ENCODE measurements at places on chromosomes 11 and 22.

GRCh38 chr22:40855979-40856512 is 393 bp downstream of the ST13 start:
- DNase-seq = peak; percentile 40

DNA sequence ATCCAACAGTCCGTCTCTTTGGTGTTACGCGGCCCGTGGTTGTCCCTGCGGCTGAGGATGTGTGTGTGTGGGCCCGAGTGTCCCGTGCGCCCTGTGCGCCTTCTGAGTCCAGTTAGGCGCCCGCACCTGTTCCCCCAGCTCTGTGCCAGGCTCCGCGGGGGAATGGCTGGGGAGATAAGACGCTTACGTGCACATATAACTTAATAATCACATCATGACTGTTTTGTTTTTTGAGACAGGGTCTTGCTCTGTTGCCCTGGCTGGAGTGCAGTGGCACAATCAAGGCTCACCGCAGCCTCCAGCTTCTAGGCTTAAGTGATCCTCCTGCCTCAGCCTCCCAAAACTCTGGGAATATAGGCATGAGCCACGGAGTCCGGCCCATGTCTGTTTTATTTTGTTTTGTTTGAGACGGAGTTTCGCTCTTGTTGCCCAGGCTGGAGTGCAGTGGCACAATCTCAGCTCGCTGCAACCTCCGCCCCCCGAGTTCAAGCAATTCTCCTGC is 817 bp downstream of the ARL2 start:
- no peak for DNase-seq

DNA sequence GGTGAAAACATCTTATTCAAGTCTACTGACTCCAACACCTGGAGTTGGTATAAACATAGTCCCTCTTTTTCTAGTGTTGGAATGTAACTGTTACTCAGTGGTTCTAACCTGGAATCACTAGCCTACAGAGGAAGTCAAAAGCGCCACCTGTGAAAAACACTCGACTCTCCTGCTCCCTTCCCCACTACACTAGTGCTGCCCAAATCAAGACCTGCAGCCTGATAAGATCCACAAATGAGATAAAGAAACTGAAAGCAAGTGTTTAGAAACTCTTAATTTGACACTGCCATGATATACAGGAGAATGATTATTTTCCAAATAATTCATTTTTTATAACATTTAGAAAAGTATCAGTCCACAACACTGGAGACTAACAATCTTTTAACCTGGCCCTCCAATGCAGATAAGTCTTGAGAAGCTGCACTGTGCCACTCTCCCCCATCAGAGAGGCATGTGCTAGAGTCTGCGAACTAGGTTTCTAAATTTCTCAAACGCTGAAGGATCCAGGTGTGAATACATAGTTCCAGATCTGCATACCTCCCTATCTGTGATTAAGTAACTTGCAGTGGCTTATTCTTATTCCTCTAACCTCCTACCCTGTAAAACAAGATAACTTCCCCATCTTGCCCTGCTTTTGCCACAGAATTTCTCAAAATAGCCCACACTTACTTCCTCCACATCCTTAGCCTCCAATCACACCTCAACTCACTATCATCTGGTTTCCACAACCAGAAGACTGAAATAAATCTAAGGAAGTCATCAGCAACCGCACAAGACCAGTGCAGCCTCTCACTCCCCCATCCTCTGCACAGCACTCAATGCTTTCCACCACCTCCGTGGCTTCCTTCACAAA is 88.1 kb downstream of the RRAS2 start:
- peak; percentile 59 for DNase-seq

- peak; percentile 38 for DNase-seq
Observed at GRCh38 chr22:25702040-25702439, 39.9 kb upstream of the MYO18B start.

DNA sequence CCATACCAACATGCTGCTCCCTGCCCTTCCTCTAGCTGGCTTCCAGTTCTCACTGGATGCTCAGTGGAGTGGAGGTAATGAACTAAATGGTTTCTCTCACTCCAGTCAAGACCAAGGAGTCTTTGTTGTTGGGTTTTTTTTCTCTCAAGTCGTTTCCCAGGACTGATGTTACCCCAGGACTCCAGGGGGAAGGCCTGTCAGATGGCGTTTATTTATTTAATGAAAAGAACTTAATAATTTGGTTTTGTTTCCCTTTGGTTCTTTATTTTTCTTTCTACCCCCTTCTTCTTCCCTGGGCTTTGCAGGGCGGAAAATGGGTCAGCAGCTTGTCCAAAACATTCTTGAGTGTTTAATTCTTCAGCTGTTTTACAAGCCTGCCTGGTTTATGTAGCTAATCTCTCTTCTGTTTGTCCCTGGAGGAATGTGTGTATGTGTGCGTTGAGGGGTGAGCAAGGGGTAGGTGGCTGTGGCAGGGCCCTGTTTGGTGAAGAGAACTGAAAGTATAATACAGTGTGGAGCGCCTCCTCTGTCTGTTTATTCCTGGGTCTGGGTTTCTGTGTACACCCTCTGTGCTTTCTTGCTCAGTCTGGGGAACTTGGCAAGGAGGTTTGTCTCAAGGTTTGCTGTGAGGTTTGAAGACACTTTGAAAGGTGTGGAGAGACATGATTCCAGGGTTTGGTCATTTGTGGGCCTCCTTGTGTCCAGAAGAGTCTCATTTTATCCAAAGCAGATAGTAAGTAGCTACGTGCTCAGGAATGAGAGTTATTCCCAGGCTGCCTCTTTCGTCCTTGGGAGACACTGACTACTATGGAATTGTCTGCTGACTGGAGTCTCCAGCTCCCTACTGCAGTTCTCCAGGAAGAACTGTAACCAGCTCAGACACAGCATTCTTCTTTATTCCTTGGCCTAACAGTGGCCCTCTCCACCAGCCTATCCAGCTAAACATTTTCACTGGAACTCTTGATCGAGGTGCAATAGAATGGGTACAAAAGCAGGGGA is 175.5 kb downstream of the ADAMTS15 start:
- DNase-seq = no peak

DNA sequence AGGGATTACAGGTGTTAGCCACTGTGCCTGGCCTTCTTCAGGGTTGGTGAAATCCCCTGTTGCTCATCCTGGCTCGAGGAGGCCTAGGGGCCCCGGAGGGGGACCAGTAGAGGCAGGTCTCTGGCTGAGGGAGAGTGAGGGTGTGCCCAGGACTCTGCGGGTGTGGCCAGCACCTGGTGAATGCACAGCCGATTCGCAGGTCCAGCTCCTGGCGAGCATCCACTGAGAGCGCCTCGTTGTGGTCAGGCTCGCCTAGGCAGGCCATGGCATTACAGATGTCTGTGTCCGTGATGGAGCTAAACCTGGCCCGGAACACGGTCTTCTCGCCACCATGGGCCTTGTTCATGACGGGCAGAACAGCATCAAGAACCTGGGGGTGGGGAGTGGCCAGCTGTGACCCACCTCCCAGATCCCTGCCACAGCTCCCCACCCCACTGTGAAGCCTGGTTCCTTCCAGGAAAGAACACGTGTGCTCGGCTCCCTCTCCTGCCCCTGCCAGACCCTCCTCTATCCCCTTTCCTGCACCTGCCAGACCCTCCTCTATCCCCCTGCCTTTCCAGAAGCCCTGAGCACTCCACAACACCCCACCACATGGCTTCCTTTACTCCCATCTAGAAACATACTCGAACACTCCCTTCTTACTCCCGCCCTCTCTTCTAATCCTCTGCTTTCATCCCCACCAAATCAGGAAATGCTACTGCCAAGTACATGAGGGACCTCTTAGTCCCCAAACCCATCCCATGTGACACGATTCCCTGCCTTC is 12.4 kb downstream of the TOP3B start:
- DNase-seq = no peak

GRCh38 chr11:27786331-27786730 is 86.1 kb upstream of the BDNF start:
- DNase-seq = no peak

DNA sequence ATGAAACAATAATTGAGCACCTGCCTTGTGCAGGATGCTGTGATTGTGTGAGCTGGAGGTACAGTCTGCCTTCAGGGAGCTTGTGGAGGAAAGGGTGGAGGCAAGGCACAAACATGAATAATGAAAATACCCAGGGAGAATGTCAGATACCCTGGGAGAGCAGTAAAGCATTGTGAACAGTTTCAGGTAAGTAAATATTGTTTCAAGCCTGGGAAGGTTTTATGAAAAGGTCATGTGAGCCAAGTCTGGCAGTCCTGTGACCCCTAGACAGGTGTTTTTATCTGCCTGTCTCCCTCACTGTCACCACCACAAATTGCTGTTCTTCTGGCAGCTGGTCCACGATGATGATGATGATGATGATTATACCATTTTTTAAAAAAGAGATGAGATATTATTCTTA is 32.0 kb downstream of the SPECC1L start:
- no peak for DNase-seq

DNA sequence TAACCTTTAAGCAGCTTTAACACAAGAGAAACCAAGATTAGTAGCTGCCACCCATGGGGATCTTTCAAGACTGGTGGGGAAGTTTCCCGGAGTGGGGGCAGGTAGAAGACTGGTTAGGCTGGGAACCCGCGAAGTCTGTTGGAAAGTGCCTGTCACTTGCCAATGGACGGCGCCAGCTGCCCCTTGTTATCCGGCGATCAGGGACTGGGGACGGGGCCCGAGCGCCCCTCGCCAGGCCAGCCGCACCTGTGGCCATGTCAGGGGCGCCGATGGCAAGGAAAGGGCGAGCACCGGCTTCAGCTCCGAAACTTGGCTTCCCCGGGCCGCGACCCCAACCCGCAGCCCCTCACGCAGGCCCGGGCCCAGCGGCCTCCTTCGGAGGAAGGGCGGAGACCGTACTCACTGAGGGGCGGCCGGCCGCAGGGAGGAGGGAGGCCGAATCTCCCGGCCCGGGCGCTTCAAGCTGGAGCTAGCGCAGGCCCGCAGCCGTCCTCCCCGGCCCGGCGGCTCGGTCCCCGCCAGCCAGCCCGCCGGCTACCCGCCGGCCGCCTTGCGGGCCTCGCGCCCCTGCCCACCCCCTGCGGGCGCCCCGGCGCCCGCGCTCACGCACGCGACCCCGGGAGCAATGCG is 539 bp downstream of the EIF4ENIF1 start:
- DNase-seq = peak; percentile 2

GRCh38 chr11:126194121-126194543 is 17.3 kb downstream of the RPUSD4 start:
- peak; percentile 31 for DNase-seq

DNA sequence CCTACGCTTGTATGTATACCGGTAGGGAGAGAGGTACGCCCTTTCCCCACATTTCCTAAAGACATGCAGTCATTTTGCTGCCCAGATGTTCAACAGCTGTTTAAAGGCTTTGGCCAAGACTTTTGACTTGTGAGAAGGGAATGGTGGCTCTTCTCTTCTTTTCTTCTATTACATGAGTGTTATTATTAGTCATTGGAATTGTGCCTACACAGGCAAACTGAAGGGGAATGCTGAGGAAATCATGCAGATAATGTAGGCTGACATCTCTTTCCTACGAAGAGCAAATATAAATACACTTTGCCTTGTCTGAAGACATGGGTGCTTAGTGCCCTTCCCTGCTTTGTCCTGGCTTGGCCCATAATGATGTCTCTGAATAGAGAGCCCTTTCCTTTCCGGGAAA is 194.3 kb upstream of the NARS2 start:
- DNase-seq = no peak

DNA sequence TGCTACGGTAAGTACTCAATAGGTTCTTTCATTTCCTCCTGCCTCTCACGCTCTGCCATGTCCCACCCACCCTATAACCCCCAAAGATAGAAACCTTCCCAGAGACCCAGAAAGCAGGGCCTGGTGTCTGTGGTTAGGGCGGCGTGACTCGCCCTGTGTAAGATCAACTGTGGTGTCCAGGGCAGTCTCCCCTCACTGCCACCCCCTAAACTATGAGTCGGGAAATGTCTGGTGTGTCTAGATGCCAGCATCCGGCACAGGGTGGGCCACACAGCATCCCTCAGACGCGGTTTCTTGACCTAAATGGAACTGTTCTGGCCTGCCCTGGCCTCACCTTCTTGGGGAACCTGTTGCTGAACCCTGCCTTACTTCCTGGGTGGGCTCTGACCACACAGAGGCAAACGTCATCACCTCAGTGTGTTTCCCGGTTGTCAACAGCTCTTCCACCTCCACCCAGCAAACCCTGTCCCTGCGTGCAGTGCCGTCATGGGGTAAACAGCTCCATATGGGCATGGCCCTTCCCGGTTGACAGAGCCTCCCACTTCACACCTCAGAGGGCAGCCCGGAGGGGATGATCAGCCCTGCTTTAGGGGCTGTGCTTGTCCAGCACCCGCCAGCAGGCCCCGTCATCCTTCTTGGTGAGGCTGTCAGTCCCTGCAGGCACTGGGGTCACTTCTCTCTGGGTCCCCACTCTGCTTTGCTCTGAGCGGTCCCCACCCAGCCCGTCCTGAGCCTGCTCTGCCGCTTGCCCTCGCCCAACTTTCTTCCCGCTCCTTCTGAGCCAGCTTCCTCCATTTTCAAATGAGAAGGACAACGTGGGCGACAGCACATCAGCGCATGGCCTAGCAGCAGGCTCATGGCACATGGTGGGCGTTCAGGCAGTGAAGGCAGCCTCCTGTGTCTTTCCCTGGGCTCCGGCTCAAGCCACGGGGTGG is 6.0 kb downstream of the WNT11 start:
- no peak for DNase-seq

DNA sequence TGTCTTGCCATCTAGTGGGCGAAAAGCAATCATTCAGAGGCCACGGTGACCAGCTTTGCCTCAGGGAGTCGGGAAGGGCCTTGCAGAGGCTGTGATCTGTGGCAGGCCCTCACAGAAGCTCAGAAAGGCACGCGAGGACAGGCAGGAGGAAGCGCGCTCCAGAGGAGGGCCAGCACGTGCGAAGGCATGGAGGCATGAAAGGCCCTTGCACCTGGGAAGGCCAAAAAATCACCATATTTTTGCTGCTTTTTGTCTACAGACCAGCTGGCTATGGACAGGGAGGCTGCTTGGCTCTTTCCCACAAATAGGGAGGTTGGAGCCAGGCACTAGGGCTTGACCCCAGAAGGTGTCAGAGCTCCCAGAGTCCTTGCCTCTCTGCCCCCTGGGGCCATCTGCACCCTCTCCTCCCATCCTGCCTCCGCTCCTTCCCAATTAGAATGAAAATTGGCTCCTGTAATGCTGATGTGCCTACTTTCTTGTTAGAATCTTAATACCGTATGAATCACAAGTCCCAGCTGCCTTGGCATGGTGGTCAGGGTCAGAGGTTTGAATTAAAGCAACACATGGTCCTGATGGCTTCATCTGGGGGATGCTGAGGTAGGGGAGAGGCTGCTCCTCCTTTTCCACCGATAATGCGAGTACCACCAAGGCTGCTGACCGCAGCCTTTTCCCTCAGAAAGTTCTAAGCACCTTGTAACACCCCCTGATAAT is 69.1 kb downstream of the FEZ1 start:
- no peak for DNase-seq

GRCh38 chr22:32557444-32557843 is 82.8 kb downstream of the FBXO7 start:
- no peak for DNase-seq

DNA sequence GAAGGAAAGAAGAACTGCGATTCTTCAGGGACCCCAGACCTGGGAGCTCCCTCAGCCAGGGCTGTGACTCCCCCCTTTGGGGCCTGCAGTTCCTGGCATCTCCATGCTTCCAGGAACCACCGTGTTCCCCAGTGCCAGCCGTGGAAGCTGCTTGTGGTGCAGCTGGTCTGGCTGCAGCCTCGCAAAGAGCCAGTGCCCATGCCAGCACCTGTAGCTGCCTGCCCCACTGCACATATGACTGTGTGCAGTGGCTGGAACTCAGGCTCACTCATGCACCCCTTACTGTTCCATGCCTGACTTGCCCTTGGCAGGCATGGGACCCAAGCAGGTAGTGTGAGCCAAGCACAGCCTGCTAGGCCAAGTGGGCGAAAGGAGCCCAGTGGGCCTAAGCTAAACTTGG is 401.3 kb downstream of the LRRC4C start:
- DNase-seq = no peak

- DNase-seq = no peak
Observed at GRCh38 chr11:108909921-108910320, 245.1 kb downstream of the DDX10 start.

Data from globus pallidus (tissue), 1 donor.